Lung (tissue), 17 donors: ENCODE measurements at places on chromosomes 5 and 9. TPM values are rescaled to one million over a fixed set of nuclear protein-coding genes. Genes with fewer than 3 reads are reported as not detected.
A peak's percentile ranks its signal among the peaks of the same experiment; 100 is the strongest.

The NR2F1-AS1 gene
- 8.9 TPM for total RNA-seq

The NDUFAF2 gene
- total RNA-seq, result 23.2 TPM

DNA sequence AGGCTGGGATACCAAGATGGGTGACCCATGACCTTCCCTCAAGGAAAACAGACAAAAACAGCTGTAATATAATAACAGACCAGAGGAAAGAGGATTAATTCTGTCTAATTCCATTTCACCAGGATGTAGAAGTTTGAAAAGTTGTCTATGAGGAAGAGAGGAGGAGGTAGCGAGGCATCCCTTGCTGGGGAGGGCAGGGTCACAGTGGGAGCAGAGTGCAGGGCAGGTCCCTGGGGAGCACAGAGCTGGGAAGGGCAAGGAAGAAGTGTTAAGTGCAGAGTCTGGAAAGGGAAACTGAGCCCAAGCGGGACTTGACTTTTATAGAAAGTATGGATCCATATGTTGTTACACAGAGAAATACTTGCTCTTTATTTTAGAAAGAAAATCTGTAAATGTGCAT lies 210.6 kb downstream of the CD180 start:
- H3K36me3 ChIP-seq, result no peaks in the 10 kb centered on the region
- H3K4me3 ChIP-seq, result no peak overlapping the region
- H3K27ac ChIP-seq, result no peak overlapping the region
- no peaks in the 10 kb centered on the region for H3K27me3 ChIP-seq

- H3K4me1 ChIP-seq, result no peaks in the 10 kb centered on the region
- H3K27ac ChIP-seq, result no peak overlapping the region
- H3K27me3 ChIP-seq, result no peaks in the 10 kb centered on the region
- H3K36me3 ChIP-seq, result no peaks in the 10 kb centered on the region
These were observed 46.8 kb upstream of the ELL2 start for GRCh38 chr5:96008487-96008886.

DNA sequence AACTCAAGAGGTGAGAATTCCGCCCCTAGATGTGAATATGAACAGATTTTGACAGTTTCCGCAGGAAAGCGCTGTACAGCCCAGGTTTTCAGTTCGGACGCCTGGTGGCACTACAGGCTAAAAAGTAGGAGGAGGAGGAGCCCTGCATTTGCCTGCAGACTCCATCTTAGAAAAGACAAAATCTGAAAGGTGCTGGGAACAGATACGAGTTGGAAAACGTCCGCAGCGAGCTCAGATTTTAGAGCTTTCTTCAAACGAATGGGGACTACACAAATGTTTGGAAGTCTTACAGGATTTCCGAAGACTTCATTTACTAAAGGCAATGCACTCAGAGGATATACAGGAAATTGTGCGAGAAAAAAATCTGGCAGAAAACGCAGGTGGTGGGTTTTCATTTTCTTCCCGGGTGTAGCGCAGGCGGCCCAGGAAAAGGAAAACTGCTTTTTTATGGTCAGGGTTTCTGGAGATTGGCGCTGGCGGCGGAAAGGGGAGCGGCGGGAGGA lies 9.9 kb upstream of the PCDHB2 start:
- peak; percentile 69 for DNase-seq
- no peaks in the 10 kb centered on the region for H3K27me3 ChIP-seq
- H3K27ac ChIP-seq, result no peak overlapping the region
- no peaks in the 10 kb centered on the region for H3K4me1 ChIP-seq
- no peaks in the 10 kb centered on the region for H3K36me3 ChIP-seq

- no peak overlapping the region for H3K27ac ChIP-seq
- peaks cover 14% of the 10 kb centered on the region for H3K4me1 ChIP-seq
- H3K36me3 ChIP-seq, result no peaks in the 10 kb centered on the region
- no peak for DNase-seq
- H3K27me3 ChIP-seq, result no peaks in the 10 kb centered on the region
These were observed 23.0 kb downstream of the SEMA4D start for GRCh38 chr9:89474939-89475338.
